ENCODE measurements at places on chromosomes 5 and 9. TPM values are rescaled to one million over a fixed set of nuclear protein-coding genes. Genes with fewer than 3 reads are reported as not detected.

- H3K27ac ChIP-seq, result no peak overlapping the region
- H3K36me3 ChIP-seq, result no peaks in the 10 kb centered on the region
- no peak overlapping the region for H3K4me3 ChIP-seq
Observed at GRCh38 chr5:171840711-171841522, 55.3 kb downstream of the SMIM23 start.

DNA sequence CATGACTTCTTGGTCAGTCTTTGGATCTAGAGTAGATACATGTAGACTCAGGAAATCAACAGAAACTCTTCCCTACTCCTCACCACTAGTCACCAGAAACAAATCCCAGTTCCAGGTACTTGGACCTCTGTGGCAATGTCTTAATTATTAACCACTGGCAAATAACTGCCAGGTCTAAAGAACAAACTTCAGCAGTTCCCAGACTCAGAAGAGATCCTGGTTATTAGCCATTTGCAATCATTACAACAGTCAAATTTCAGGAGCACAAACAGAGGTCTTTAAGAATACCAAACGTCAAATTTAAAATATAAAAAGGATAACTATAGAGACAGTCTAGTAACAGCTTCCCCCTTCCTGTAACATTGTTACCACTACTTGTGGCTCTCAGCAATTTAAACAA is 10.2 kb downstream of the DIAPH1 start:
- H3K36me3 ChIP-seq, result no peaks in the 10 kb centered on the region
- no peaks in the 10 kb centered on the region for H3K27me3 ChIP-seq
- H3K4me1 ChIP-seq, result peaks cover 80% of the 10 kb centered on the region
- H3K27ac ChIP-seq, result peak overlapping the region; percentile 89

- no peaks in the 10 kb centered on the region for H3K36me3 ChIP-seq
- no peak for DNase-seq
- H3K4me3 ChIP-seq, result no peak overlapping the region
Observed at GRCh38 chr5:105931881-105932421, 1738.8 kb downstream of the EFNA5 start.

DNA sequence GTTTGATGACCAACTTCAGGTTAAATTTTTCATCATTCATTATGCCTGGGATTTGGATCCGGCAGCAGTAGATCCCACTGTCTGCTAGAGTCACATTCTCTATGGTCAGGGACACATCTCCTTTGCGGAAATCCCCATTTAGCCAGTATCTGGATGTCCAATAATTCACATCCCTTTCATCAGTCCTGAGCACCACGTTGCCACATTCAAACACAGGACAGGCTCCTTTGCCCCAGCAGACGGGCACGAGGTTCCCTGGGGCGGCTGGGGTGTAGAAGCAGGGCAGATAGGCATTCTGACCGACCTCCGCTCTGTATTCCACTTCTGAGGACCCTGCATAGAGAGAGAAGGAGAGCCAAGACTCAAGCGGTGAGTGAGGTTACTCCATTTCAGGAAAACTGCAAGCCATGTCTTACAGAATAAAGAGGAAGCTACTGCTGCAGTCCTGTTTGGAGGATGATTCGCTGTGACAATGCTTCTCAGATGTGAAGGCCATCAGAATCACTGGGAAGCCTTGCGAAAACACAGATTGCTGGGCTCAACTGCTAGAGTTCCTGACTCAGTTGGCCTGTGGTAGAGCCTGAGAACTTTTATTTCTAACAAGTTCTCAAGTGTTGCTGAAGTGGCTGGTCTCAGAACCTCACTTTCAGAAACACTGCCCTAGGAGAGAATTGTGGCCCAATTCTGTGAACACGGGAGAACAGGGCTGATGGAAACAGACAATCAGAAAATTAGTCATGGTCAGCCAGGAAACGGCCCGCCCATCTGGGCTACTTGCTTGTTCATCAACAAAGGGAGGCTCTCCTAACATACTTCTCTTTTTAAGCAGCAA is 2.0 kb downstream of the HAVCR2 start:
- no peak overlapping the region for H3K4me3 ChIP-seq
- no peaks in the 10 kb centered on the region for H3K4me1 ChIP-seq
- no peak for DNase-seq

DNA sequence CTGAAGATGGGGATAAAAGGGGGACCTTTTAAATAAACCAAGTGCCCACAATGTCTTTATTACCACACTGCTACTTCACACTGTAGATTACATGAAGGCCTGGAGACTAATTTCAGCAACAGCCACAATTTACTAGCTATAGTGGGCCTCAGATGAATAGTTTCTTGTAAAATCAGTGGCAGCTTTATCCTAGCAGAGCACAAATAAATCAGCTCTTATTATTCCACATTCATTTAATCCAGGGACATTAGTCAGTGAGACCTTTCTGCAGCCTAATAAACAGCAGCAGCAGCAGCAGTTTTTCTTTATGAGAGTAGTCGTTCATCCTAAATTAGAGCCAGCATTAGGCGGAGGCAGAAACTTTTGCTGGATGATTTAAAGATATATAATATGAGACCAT is 542.3 kb downstream of the PSAT1 start:
- H3K4me1 ChIP-seq, result no peaks in the 10 kb centered on the region
- H3K27ac ChIP-seq, result no peak overlapping the region
- no peaks in the 10 kb centered on the region for H3K36me3 ChIP-seq
- H3K27me3 ChIP-seq, result no peaks in the 10 kb centered on the region
- H3K4me3 ChIP-seq, result no peak overlapping the region

Gene NOL6
- 36.3 TPM for total RNA-seq

- H3K36me3 ChIP-seq, result no peaks in the 10 kb centered on the region
- H3K27me3 ChIP-seq, result no peaks in the 10 kb centered on the region
- peaks cover 25% of the 10 kb centered on the region for H3K4me1 ChIP-seq
- no peak overlapping the region for H3K4me3 ChIP-seq
- H3K27ac ChIP-seq, result no peak overlapping the region
Observed at GRCh38 chr5:143019614-143020515, 249.7 kb downstream of the ARHGAP26 start.

GRCh38 chr5:2721385-2722138 is 29.9 kb downstream of the IRX2 start:
- no peaks in the 10 kb centered on the region for H3K4me1 ChIP-seq
- no peaks in the 10 kb centered on the region for H3K36me3 ChIP-seq
- DNase-seq, result no peak

- H3K36me3 ChIP-seq, result no peaks in the 10 kb centered on the region
- H3K27me3 ChIP-seq, result no peaks in the 10 kb centered on the region
- no peaks in the 10 kb centered on the region for H3K4me1 ChIP-seq
- no peak for DNase-seq
Observed at GRCh38 chr5:161095953-161096352, 243.9 kb upstream of the ATP10B start.

DNA sequence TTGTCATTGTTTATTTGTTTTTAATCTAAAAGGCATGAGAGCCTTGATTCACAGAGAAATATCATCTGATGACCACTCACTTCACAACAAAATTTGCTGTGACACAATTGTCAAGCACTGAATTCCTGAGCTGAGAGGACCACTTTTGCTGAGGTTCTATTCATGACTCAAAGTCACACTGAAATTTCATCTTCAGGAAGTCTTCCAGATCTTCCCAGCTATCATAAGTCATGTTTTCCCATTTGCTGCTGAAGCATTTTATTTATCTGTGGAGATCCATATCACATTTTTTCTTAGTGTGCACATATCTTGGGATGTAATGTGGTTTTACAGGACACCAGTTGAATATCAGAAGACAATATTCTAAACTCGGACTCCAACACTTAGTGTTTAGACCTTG is 255.1 kb upstream of the TRIM32 start:
- no peak for DNase-seq
- no peak overlapping the region for H3K27ac ChIP-seq
- H3K36me3 ChIP-seq, result no peaks in the 10 kb centered on the region
- H3K27me3 ChIP-seq, result no peaks in the 10 kb centered on the region
- H3K4me3 ChIP-seq, result no peak overlapping the region

Gene MAP1B
- 48.7 TPM for total RNA-seq

GRCh38 chr9:114450833-114451706 is 54.2 kb downstream of the WHRN start:
- H3K27me3 ChIP-seq, result no peaks in the 10 kb centered on the region
- no peak overlapping the region for H3K27ac ChIP-seq
- H3K4me3 ChIP-seq, result no peak overlapping the region
- DNase-seq, result no peak
- H3K4me1 ChIP-seq, result no peaks in the 10 kb centered on the region
- H3K36me3 ChIP-seq, result no peaks in the 10 kb centered on the region

DNA sequence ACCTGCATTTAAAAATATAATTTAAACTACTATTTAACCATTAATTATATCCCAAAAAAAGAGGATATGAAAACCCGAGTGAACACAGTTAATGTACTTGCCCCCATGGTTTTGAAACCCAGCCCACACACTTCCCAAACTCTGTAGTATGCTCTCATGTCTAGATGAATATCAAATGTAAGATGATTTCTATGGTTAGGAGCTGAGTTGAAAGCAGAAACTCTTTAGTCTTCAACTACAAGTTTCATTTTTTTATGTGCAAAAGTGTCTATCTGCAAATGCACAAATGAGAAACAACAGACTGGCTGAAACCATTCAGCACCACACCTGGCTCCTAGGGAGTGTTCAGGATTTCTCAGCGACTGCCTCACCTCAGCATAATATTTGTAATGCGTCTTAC is 183.3 kb downstream of the SEMA5A start:
- no peak overlapping the region for H3K27ac ChIP-seq
- no peak overlapping the region for H3K4me3 ChIP-seq
- no peak for DNase-seq
- H3K27me3 ChIP-seq, result no peaks in the 10 kb centered on the region

GRCh38 chr5:179124853-179125788 is 64.9 kb downstream of the ZNF354C start:
- no peak overlapping the region for H3K27ac ChIP-seq
- DNase-seq, result no peak

Gene SCGB3A1
- not detected for total RNA-seq

Gene LTC4S
- 12.6 TPM for total RNA-seq

- H3K27me3 ChIP-seq, result no peaks in the 10 kb centered on the region
- no peak overlapping the region for H3K27ac ChIP-seq
- DNase-seq, result no peak
- no peaks in the 10 kb centered on the region for H3K4me1 ChIP-seq
Observed at GRCh38 chr9:12538842-12539579, 154.2 kb upstream of the TYRP1 start.

DNA sequence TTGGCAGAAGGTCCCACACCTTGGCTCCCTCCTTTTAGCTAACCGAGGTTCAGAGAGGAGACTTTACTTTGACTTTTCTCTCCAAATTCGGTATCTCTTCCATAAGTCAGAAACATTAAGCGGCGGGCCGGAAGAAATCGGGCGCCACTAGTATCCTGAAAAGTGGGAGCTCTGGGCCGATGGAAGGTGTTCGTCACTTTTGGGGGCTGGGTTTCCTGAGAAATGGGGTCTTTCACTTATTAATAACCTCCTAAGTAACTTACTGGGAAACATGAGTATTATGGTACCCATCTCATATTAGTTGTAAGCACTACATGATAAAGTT is 716 bp downstream of the STX17 start:
- peak overlapping the region; percentile 96 for H3K4me3 ChIP-seq
- DNase-seq, result no peak
- H3K27me3 ChIP-seq, result no peaks in the 10 kb centered on the region
- H3K27ac ChIP-seq, result peak overlapping the region; percentile 98
- H3K4me1 ChIP-seq, result peaks cover 13% of the 10 kb centered on the region
- no peaks in the 10 kb centered on the region for H3K36me3 ChIP-seq

- no peaks in the 10 kb centered on the region for H3K27me3 ChIP-seq
- H3K36me3 ChIP-seq, result no peaks in the 10 kb centered on the region
- no peaks in the 10 kb centered on the region for H3K4me1 ChIP-seq
- H3K4me3 ChIP-seq, result no peak overlapping the region
- DNase-seq, result no peak
Observed at GRCh38 chr5:133653760-133654049, 41.4 kb upstream of the FSTL4 start.

DNA sequence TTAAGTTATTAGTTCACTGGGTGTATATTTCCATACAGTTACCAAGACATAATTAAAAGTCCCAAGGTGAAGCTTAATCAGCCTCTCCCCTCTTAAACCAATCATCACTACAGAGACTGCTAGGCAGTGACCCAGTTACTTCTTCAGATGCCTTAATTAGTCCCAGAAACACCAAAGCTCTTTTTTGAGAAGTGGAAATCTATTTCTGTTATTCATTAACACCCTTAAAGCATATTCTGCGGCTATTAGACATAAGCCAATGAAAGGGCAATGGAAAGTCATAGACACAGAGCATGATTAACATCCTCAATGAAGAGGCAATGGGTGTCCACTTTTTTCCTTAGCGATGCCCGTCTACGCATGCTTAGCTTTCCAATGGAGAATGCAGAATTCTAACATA is 48.3 kb upstream of the DNAH5 start:
- no peaks in the 10 kb centered on the region for H3K36me3 ChIP-seq
- no peaks in the 10 kb centered on the region for H3K27me3 ChIP-seq
- no peaks in the 10 kb centered on the region for H3K4me1 ChIP-seq
- no peak overlapping the region for H3K4me3 ChIP-seq

DNA sequence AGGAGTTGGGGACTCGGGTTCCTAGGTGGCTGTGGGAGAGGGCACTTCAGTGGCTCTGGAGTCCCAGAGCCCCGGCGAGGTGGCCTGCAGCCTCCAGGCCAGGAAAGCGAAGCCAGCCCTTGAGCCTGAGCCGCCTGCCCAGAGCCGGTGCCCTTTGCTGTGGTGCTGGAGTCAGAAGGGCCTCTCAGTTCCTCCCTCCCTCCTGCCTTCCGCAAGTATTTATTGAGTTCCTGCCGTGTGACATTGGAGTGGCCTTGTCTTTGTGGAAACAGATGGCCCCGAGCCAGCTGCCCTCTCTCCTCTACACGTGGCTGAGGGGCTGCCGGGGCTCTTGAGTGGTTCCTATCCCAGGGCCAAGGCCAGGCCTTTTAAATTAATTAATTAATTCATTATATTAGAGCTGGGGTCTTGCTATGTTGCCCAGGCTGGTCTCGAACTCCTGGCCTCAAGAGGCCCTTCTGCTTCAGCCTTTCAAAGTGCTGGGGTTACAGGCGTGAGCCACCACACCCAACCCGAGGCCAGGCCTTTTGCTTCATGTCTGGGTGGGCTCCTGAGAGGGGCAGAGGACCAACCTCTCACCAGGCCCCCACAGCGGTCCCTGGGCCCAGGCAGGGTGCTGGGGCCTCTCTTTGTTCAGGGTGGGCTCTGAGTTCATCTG is 45.6 kb upstream of the IER5L start:
- DNase-seq, result no peak
- H3K4me3 ChIP-seq, result no peak overlapping the region

Gene GARNL3
- total RNA-seq, result 2.9 TPM

Gene NDUFS4
- 159 TPM for total RNA-seq

Gene MCIDAS
- not detected for total RNA-seq

GRCh38 chr9:124897570-124898460 is 35.9 kb downstream of the ARPC5L start:
- no peaks in the 10 kb centered on the region for H3K27me3 ChIP-seq
- H3K36me3 ChIP-seq, result no peaks in the 10 kb centered on the region
- H3K4me3 ChIP-seq, result no peak overlapping the region
- H3K4me1 ChIP-seq, result no peaks in the 10 kb centered on the region
- H3K27ac ChIP-seq, result no peak overlapping the region

Gene IFNB1
- not detected for total RNA-seq

DNA sequence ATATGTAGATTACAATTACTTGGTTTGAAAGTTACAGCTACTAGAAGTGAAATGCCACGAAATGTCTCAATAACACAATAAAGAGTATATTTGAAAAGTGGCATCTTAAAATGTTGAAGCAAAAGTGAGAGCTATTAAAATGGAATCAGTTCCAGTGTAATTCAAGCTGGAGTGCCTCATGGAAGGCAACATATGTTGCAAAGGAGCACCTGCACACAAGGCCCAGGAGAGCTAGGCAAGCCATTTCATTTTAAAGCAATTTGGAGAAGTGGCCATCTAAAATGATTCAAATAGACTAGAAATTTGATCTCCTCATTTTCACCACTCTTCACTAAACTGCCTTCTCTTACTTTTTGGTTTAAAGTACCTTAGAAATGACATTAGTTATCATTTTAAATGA is 167.8 kb downstream of the GABRB2 start:
- no peaks in the 10 kb centered on the region for H3K36me3 ChIP-seq
- DNase-seq, result no peak
- no peaks in the 10 kb centered on the region for H3K27me3 ChIP-seq
- H3K27ac ChIP-seq, result no peak overlapping the region
- no peaks in the 10 kb centered on the region for H3K4me1 ChIP-seq

Data from gastrocnemius medialis (tissue), 4 donors.